Stimulated activated CD4-positive, alpha-beta T cell treated with anti-CD3 and anti-CD28 coated beads, Interleukin-2, amount 100 ng/mL, for 4 hours (primary cell): ENCODE measurements at places on chromosomes 2 and 18.

- DNase-seq: no peak
These were observed 73.3 kb downstream of the ZNF385B start for GRCh38 chr2:179788104-179788503.

DNA sequence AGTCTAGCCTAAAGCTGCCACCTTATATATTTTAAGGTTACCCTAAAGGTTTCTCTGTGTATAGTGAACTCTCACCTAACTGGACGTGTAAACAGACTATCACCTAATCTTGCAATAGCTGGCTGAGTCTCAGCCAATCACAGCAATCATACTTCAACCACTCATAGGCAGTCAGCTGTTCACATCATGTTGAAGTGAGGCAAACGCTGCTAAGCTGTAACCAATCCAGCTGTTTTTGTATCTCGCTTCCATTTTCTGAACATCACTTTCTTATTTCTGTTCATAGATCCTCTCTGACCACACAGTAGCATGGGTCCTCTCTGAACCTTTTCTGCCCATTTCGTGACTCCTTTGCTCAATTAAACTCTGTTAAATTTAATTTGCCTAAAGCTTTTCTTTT, 468.2 kb upstream of the POU3F3 start:
- no peak for DNase-seq

DNA sequence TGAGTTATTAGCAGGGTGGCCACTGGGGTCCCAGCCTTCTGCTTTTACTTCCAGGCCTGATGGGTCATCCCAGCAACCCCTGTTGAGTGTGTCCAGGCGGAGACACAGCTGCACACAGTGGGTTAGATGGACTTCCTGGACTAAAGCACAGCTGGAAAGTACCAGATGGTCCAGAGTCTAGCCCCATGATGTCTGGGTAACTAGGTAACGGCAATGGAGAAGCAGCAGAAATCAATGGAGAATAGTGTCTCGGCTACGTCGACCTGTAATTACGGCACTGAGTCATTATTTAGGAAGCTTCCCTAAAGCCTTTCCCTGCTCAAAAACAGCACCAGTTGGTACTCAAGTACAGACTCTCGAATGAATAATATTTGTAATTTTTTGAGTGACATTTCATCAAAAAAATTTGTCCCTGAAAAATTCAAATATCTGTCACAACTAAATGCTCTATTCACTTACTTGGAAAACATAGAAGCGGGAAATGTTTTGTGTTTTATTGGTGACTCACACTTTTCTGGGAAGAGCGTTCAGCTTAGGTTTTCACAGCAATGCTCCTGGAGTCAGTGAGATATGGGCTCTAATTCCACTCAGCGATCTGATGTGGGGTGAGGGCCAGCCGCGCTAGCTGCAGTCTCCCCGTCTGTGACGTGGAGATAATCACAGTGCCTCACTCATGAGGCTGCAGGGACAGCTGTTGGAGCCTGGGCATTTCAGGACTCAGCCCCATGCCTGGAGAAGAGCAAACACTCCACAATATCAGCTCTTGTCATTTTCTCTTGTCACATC, 16.2 kb upstream of the ARL4C start:
- no peak for DNase-seq

- no peak for DNase-seq
These were observed 530.3 kb upstream of the MEX3C start for GRCh38 chr18:51727780-51728179.

DNA sequence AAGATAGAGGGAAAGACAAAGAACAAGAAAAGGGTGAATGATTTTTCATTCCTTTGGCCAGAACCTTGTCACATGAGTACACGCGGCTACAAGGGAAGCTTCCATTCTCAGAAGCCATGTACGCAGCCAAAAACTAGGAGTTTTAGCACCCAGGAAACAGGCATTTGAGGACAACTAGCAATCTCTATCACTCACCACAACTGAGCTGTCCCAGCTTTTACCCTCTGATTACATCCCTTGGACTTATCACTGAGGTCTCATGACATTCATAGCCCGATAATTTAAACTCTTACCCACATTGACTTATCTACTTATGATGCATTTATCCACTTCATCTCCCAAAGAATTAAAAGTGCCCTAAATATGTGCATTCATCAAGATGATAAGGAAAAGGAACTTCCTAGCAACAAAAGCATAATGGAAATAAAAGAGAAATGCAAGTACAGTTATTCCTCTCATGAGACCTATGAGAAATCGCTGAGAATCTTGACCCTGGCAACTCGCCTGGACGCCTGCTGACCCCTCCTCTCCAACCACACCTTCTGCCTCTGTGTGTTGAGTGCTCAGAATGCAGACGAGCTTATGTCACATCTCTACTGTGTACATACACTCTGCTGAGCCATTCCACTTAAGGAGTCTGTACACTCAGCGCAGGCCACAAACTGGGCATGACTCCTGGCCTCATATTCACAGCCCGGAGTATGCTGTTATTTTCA, 28.7 kb upstream of the MFSD6 start:
- DNase-seq: no peak

- no peak for DNase-seq
These were observed 48.9 kb downstream of the PLEKHA3 start for GRCh38 chr2:178529194-178529593.

DNA sequence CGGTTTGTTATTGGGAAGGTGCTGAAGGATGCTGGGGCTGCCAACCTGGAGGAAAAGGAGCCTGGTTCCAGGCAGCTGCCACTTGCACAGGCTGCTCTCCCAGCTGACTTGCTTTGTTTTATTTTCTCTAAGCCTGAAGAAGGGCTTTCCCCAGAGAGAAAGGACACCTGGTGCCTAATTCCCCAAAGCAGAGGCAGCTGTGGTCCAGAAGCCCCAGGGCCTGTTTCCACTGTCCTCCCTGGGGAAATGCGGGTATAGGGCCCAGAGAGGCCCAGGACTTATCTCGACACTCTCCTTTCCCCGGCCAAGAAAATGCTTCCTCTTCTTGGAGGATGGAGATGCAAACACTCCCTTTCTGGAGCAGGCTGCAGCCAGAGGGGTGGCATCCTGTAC, 30.1 kb downstream of the INO80C start:
- no peak for DNase-seq

DNA sequence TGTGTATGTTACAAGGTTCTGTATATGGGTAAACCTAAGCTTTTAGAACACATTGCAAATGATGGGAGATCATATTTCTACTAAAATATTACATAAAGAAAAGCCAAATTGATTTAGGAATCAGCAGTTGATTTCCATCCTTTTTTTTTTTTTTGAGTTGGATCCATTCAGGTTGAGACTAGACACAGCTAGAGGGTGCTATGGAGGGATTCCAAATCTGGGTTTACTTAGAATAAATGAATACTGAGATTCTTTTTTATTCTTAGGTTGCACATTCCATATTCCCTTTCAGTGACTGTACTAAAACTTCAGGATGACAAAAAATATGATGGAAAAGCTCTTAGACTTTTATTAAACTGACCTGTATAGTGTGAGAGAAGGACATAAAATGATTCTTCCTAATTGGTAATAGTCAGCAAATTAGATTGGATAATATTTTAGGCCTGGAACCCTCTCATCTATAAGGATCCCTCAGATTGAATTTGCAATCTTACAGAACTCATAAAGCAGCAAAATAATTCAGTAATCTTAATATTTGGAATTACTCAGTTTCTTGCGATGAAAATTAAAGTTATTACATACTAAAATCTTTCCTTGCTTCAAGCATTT, 183.3 kb upstream of the SESTD1 start:
- DNase-seq: no peak

GRCh38 chr2:225017098-225017685, 25.1 kb downstream of the DOCK10 start:
- DNase-seq: no peak

DNA sequence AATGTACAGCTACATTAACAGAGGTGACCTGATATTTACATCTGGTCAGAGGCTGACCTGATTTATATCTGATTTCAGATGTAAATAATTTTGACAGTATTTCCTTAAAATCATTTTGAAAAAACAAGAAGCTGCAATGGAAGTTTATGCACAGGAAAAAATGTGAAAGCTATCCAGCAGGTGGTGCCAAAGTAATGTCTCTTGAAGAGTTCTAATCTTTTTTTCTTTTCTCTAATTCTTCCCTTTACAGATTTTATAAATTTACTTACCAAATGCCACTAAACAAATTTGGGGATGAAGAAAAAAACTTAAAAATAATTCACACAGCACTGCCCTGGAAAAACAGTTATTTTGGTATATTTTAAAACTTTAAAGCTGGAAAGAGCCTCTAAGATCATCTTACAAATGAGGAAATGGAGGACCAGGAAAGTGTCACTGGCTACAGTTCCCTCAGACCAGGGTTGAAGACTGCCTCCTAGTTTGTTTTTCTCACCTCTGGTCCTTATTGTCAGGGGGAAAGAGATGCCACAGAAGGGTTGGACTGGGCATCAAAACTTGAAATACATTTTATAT, 16.4 kb upstream of the FBLN7 start:
- peak; percentile 44 for DNase-seq

GRCh38 chr18:79526468-79527460, 131.0 kb downstream of the NFATC1 start:
- no peak for DNase-seq

- no peak for DNase-seq
These were observed 344 bp upstream of the MRPL33 start for GRCh38 chr2:27771202-27771547.

- DNase-seq: no peak
These were observed 57.9 kb downstream of the BAZ2B start for GRCh38 chr2:159558479-159558878.

- no peak for DNase-seq
These were observed 75.1 kb downstream of the SH3BP4 start for GRCh38 chr2:235026649-235027557.

GRCh38 chr2:152049541-152049940, 49.3 kb downstream of the CACNB4 start:
- no peak for DNase-seq

- no peak for DNase-seq
These were observed 60.6 kb downstream of the PTPN4 start for GRCh38 chr2:119820275-119820674.
